ENCODE measurements at places on chromosomes 12 and 14.

- no peak for DNase-seq
Measured at GRCh38 chr14:41201696-41202095, 405.0 kb upstream of the LRFN5 start.

- peak; percentile 3 for DNase-seq
Measured at GRCh38 chr12:120085920-120086645, 30.5 kb downstream of the RAB35 start.

DNA sequence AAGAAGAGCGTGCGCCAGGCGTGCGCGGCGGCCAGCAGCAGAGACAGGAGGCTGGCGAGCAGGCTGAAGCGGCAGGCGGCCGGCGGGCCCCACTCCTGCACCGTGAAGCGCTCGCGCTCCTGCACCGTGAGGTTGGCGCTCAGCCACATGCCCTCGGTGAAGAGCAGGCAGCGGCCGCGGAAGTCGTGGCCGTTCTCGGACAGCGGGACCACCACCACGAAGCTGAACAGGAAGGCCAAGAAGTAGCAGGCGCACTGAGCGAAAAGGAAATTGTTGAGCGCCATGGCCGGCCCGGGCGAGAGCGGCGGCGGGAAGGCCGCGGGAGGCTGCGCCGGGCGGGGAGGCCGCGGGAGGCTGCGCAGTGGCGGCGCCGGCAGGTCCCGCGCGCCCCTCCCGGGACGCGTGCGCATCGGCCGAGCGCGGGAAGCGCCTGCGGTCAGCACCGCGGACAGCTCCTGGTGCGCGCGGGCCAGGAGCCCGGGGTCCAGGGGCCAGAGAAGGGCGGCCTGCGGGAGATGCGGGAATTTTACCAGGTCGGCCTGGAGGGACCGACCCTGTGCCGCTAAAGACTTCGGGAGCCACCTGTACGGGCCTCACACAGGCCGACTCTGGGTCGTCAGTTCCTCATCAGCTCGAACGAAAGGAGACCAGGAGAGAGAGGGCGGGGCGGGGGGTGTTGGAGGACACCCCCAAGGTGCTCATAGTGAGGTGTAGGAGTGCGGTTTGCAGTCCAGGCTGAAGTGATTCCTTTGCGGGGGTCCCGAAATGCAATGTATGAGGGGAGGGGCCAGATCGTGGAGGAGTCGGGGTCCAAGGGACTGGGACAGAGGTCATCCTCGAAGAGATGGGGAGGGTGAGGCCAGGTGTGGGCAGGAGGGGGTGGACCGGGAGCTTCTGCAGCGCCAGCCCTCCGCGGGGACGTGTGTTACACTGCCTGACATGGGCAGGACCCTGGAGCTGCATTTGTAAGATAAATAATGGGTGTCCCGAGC, at the start of gene TMEM179:
Gene TMEM179 (minus strand): TSS at position 315 of the 992 bp plus-strand sequence. CDS start 31 bp downstream, at position 284.
- no peak for DNase-seq

DNA sequence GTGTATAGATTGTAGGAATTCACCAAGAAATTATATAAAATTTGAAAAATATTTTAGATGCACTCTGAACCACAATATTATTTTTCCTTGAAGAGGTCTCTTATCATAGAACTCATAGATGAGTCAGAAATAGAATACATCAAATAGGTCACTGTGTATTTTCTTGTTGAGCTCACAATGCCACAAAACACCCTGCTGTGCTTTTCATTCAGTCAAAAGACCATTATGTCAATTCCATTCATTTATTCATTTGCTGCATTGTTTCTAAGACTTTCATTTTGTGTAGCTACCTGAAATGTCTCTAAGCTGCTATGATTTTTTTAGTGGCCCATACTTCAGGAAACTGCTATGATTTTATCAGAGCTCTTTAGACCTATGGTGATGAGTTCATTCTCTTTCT, 231.9 kb upstream of the AVPR1A start:
- no peak for DNase-seq

- DNase-seq, result no peak
Measured at GRCh38 chr12:2322554-2323120, 269.9 kb downstream of the CACNA1C start.

- no peak for DNase-seq
Measured at GRCh38 chr12:118922405-118922804, 58.9 kb upstream of the SRRM4 start.

- DNase-seq, result no peak
Measured at GRCh38 chr14:46686652-46687051, 35.1 kb upstream of the RPL10L start.

GRCh38 chr12:101204602-101205304, 5.3 kb downstream of the SLC5A8 start:
- DNase-seq, result no peak

GRCh38 chr12:51536159-51536558, 54.9 kb upstream of the SCN8A start:
- no peak for DNase-seq

DNA sequence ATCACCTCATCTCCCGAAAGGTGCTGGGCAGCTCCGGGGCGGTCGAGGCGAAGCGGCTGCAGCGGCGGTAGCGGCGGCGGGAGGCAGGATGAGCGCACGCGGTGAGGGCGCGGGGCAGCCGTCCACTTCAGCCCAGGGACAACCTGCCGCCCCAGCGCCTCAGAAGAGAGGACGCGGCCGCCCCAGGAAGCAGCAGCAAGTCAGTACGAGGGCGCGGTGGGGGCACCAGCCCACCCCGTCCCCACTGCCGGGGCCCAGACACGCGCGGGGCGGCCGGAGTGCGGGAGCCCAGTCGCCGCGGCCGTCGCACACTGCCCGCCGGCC, 862 bp downstream of the HMGA2 start:
- DNase-seq, result no peak

DNA sequence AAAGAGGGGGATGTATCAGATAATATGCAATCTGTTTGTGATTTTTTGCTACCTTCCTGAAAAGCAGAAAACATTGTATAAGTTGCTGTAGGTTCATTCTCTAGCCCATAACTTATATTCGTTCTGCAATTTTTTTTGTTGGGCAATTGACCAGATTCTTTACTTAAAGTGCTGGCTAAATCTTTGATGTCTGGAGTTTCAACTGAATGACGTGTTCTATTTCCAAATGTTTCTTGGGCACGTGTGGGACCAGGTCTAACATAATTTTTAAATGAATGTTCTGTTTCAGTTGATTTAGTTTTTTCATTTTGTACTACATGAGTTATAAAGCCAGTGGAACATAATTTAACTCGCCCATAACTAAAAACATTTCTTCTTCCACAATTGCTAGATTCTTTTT, 3.8 kb downstream of the MLH3 start:
- no peak for DNase-seq

- DNase-seq, result peak; percentile 37
Measured at GRCh38 chr12:15001733-15002382, 29.0 kb downstream of the PDE6H start.

DNA sequence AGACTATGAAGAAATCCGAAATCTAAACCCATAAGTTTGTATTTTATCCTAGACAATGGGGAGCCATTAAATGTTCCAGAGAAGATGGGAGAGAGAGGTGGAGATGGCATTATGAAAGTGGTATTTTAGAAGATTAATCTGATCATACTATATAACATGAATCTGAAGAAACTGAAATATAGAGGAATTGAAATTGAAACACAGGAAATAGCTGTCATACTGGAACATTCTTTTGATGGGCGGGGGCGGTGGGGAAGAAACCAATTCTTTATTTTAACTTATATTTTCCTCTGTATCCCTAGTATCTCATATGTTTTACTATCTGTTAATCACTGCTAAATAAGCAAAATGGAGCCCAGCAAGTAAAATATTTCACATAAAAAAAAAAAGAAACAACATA, 27.0 kb upstream of the FOXN3 start:
- no peak for DNase-seq

GRCh38 chr12:133231001-133231400, 4.7 kb downstream of the ANHX start:
- DNase-seq, result no peak

DNA sequence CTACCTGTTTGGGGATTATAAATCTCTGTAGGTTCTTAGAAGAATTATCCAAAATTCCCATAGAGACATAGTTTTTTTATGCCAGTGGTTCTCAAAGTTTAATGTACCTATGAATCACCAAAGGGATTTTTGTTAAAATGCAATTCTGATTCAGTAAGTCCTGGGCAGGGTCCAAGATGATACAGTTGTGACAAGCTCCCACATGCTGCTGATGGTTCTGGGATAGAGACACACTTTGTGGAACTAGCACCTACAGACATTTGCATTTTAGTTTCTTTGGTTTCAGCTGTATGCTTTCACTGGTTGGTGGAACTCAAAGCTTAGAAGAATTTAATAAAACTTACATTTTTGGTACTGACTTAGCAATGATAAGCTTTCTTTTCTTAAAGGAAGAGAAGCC, 80.4 kb downstream of the PTCSC3 start:
- DNase-seq, result no peak

DNA sequence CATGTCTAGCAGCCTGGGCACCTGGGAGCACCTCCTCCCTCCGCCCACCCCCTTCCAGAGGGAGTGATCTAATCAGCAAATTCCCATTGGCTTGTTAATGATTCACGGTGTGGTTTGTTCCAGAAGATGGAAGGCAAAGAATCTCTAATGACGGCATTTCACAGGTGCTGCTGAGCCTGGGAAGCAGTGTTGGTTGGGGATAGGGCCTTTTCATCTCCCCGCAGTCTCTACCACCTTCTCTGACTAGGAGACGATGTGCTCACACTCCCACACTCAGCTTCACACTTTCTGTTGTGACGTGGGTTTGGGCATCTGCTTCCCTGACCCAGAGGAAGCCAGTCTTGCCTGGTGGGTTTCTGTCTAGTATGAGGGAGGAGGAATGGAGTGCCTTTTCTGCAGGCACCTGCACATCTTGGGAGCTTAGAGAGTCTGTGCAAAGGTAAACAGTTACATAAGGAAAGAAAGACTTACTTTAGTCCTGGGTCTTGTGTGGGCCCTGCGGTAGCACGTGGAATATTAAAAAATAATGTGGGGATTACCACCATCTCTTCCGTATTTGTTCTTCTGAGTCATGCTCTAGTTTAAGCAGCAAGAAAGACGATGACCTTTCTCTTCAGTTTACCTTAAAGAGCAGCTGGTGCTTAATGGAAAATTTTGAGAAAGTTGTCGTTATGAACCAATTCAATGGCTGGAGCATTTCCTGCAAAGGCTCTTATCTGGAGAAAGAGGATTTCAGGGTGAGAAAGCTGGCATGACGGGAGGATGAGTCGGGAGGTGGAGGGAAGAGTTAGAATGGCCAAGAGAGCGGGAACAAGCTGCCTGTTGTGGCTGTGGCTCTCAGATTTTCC, 70.6 kb upstream of the ARHGAP5 start:
- no peak for DNase-seq

- DNase-seq, result no peak
Measured at GRCh38 chr14:71332476-71332875, 425.2 kb downstream of the PCNX1 start.

DNA sequence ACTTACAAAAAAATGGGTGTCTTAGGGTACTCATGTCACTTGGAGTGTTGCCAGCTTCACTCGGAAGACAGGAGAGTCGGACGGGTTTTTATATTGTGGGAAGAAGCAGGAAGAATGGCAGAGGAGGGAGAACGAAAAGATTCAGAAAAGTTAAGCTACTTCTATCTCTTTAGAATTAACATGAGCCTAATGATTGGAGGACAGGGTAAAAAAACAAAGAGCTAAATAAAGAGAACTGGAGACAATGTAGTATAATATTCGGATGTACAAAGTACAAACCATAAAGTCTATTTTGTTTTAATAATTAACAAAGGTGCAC, 43.9 kb downstream of the EFCAB11 start:
- DNase-seq, result no peak

GRCh38 chr12:14613718-14614117, 46.0 kb upstream of the PLBD1 start:
- no peak for DNase-seq

- no peak for DNase-seq
Measured at GRCh38 chr14:99744199-99744872, 48.9 kb upstream of the EML1 start.

DNA sequence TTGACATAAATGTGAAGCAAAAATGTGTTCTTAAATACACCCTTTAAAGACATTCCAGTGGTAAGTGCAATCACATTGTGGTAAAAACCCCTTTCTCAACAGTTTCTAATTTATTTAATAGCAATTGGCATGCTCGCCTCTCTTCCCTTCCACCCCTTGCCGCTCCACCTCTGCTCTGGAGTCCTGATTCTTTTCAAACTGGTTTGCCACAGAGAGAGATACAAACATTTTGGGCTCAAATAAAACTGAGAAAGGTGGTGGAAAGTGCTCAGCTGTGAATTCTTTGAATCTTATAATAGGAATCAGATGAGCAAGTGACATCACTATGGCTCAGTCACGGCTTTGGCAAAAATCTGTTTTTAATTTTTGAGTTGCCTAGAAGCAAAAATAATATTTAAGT, 993.9 kb downstream of the GALC start:
- no peak for DNase-seq

DNA sequence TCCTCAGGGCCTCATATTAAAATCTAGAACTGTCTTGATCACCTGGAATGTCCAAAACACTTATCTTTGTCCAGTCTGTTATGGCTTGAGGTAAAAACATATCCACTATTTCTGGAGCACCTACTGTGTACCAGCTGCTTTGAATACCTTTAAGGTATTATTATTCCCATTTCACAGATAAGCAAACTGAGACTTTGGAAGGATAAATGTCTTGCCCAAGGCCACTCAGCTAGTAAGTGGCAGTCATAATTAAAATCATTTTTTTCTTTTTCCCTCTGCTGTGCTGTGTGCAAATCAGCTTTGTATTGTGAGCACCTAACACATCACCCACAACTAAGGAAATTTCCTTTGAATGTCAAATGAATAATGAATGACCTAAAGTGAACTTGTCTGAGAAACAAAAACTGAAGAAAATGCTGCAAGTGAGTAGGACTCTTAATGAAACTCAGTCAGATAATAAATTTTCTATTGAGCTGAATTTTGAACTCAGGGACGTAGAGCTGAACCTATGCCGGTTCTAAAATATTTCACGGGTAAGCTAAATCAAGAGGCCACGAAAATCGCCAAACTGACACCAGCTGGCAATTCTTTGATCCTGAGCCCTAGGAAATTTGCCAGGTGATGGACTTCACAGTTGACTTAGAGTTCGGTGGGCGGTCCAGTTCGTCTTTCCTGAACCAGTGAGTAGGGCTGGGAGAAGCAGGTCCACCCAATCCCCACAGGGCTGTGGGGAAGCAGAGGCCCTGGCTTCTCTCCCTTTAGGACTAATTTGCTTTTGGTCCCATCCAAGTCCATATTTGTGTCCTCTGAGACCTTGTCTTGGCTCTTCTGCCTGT, 159.7 kb upstream of the PWP1 start:
- no peak for DNase-seq

DNA sequence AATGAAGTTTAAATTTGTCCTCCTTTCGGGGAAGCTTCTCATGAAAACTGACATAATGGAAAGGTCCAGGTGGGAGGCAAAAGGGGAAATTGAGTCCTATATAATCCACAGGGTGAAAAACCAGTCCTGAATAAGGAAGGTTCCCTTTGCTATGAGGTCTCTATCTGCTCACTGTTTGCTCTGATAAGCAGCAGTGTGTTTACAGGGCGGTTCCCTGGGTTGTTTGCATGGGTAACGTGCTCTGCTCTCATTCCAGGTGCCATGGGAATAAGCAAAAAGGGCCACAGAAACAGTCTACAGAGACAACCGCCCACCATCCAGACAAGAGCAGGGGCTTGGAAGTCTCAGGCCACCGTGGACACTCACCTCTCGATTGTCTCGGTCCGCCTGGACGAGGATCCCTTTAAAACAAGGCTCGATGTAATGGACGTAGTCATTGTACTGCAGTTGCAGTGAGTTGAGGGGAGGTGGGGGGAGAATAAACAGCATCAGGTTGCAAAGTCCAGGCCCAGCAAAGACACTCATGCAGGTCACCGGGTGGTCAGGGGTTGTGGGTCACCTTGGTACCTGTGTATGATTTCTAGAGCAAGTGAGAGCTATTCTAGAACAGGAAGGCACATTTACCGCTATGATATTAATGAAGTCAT, 32.7 kb downstream of the CACNA2D4 start:
- DNase-seq, result no peak

Data from breast epithelium (tissue), 4 donors.